CD8-positive, alpha-beta memory T cell (primary cell): ENCODE measurements at places on chromosomes 7 and 10.

GRCh38 chr7:28550580-28551186 lies 138.4 kb downstream of the CREB5 start:
- DNase-seq, result no peak

DNA sequence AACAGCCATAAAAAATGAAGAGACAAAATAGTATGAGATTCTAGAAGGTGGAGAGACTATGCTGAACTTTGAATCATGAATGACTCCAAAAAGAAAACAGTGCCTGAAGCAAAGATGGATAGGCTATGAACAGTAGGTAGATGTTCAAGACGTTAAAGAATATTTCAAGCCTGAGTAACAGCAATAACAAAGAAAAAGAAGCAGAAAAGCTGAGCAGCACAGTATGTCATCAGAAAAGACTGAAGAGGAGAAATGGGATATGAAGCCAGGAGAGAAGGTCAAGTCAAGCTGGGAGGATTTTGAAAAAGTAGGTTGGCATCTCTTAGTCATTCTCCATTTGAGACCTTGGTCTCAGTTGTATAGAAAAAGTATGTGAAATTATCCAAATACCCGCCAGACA lies 484.4 kb downstream of the SORCS1 start:
- DNase-seq, result no peak

- DNase-seq, result no peak
These were observed 20.6 kb upstream of the VPS41 start for GRCh38 chr7:38929460-38930171.

DNA sequence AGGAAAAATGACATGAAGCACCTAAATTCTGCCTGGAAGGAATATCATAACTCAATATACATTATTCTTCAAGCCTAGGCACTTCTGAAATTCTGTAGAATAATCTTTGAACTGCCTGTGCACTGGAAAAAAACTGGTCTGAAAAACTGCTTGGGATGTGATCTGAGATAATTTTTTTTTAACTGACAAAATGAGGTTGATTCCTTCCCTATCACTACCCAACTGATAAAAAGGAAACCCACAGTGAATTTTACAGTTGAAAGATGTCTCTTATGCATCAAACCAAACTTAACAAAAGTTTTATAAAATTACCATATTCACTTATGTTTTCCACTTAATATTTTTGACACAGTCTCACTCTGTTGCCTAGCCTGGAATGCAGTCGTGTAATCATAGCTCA lies 67.2 kb upstream of the FAM133B start:
- no peak for DNase-seq

GRCh38 chr7:74343281-74344131 lies 54.3 kb downstream of the CLIP2 start:
- DNase-seq, result no peak

DNA sequence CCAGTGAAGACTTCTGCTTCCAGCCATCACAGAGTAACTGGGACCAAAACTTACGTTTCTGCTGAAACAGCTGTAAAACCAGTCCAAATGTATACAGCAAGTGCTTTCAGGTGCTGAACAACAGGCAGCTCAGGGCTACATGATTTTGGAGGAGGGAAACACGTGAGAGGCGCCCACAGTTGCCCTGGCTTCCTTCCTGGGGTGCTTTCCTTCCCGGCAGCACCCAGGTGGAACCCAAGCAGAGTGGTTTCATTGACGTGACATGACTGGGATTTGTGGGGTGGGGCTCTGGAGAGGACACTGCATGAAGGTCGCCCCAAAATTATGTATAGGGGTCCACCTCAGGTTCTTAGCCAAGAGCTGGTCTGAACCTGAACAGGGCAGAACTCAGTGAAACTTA lies 34.2 kb downstream of the IL2RA start:
- no peak for DNase-seq

- DNase-seq, result no peak
These were observed 95.0 kb downstream of the COL13A1 start for GRCh38 chr10:69896606-69897231.

GRCh38 chr7:32586291-32587221 lies 91.3 kb downstream of the AVL9 start:
- DNase-seq, result no peak

- no peak for DNase-seq
These were observed 436 bp upstream of the SLC25A13 start for GRCh38 chr7:96322373-96322695.

DNA sequence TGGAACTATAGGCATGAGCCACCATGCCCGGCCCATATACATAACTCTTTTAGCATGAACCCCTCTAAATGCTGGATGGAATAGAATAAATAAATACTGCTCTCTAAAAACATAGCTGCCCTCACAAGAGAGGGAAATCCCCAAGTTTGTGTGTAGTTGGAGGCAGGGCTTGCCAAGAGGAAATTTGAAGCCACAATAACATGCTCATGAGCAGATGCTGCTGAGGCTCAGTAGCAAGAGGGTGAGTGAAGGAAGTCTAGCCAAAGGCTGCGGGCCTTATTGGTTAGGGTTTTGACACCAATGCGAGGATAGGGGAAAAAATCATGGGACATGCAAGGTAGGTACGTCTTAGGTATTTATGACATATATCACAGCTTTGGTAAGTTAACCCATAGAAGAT lies 17.3 kb downstream of the TPK1 start:
- peak; percentile 60 for DNase-seq

DNA sequence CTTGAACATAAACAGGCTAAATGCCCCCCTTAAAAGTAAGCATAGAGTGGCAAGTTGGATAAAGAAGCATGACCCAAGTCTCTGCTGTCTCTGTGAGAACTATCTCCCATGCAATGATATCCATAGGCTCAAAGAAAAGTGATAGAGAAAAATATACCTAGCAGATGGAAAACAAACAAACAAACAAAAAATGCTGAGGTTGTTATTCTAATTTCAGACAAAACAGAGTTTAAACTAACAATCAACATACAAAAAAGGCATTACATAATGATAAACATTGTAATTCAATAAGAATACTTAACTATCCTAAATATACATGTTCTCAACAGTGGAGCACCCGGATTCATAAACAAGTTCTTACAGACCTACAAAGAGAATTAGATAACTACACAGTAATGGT lies 626.2 kb upstream of the CNTNAP2 start:
- no peak for DNase-seq

GRCh38 chr7:12137283-12137682 lies 73.8 kb upstream of the TMEM106B start:
- no peak for DNase-seq

DNA sequence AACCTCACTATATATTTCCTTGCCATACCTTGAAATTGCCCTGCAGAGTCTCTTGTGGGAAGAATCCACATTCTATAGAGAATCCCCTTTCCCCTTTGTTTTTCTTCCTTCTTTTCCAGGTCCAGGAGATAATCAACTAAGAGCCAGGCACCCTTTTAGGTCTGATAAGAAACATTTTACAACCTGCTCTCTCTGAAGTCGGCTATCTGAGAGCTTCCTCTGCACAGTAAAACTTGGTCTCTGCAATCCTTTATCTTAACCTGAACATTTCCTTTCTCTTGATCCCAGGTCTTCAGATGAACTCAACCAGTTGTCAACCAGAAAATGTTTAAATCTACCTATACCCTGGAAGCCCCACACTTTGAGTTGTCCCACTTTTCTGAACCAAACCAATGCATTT lies 19.5 kb upstream of the PTER start:
- DNase-seq, result no peak

DNA sequence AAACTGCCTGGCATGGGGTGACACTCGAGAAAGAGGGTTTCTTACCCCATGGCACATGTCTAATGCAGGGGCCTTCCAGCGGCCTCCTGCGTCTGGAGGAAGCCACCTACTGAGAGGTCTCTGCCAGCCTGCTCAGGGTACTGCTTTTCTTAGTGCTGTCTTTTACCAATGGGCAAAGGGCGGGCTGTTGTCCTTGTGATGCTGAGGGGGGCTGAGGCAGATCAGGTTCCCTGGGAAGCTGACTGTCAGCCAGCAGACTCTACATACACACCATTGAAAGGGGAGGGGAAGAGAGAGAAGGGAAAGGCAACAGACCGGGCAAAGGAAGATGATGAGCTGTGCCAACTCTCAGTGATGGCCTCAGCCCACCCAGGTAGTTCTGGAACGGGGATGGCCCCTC lies 48.7 kb downstream of the COL13A1 start:
- no peak for DNase-seq

- no peak for DNase-seq
These were observed 189.6 kb downstream of the TNS3 start for GRCh38 chr7:47392241-47392759.

DNA sequence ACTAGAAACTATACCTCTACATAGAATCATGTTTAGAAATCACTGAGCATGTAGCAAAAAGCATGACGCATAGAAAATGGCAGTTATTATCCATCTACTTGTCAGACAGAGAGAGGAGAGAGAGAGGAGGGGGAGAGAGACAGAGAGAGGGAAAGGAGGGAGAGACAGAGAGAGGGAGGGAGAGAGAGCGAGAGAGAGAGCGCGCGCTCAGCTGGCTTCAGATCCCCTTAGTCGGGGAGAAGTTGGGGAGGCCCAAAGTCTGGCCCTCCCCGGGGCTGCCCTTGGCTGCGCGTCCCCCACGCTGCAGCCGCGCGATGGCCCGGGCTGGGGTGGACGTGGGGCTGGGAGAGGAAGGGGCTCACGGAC lies 37.0 kb downstream of the CNPY1 start:
- DNase-seq, result no peak

- DNase-seq, result no peak
These were observed 58.9 kb downstream of the COL17A1 start for GRCh38 chr10:104026762-104027161.

- DNase-seq, result no peak
These were observed 4.0 kb downstream of the CYREN start for GRCh38 chr7:135166338-135166990.

DNA sequence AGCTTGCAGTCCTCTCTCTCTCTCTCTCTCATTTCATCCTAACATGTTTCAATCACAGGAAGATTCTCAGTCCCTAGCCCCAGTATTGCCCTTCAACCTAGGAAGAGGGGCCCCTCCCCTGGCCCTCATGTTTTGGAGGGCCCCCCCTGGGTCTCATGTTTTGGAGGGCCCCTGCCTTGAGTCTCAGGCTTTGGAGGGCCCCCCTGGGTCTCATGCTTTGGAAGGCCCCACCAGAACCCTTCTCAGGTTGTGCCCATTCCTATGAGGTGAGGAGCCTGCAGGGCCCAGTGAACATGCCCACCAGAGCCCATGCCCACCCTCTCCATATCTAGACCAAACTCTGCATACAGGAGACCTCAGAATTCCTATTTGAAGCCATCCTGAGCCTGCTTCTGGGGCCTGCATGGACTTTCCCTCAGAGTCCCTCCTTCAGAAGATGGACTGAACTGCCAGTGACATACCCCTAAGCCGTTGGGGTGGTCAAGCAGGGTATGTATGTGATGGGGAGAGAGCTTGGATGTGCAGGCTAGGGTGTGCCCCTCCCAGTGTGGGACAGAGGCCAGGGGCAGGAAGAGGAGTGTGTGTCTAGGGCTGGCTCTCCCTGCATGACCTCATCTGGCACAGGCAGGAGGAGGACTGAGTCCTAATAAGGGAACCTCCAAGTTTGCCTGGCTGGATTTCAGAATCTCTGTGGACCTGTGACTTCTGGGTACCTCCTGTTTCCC lies 8.1 kb upstream of the VDAC2 start:
- no peak for DNase-seq

GRCh38 chr10:58220769-58221451 lies 46.8 kb downstream of the IPMK start:
- no peak for DNase-seq

DNA sequence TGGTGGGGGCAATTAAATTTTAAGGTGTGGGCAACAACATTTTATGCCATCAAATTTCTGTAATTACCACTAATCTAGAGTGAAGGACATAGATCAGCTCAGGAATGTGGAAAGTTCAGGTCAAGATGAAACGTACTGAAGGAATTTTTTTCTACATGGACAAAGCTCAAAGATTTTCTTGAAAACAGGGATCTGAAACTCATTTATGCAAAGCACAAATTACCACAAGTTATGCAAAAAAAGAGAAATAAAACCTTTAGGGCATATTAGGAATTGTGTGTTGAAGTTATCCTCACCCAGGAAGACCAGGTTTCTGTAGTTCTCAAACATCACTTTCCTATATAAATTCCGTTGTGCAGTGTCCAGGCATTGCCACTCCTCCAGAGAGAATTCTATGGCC lies 18.9 kb downstream of the ZNF680 start:
- no peak for DNase-seq

DNA sequence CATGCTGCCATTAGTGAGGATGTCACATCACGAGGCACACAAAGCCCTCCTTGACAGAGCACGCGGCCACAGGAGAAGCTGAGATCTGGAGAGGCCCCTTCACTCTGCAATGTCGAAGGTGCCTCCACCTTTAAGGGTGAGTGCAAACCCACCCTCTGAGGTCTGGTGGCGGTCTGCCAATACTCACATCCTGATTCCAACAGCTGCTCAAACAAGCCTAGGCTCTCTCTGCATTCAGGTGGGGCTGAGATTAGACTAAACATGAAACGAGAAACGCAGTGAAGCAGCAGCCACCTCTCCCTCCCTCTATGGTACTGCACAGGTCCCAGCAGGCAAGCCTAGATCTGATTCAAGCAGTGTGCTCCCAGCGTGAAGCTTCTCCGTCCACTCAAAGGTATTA lies 151.8 kb downstream of the TCERG1L start:
- no peak for DNase-seq

DNA sequence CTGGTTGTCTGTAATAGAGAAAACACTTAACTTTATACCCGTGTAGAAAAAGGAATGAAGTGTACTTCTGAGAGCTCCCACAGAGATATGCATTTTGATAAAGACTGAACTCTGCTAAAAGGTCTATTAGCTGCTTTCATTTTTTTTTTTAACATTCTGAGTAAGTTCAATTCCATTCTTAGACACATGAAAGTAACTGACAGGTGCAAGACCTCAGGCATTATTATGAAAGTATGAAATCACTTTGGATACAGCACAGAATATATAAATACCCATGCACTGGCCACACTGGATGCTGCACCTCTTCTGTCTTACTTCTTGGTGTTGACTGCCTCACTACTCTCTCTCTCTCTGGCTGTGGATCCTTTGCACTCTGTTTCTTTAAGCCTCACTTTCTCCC lies 46.2 kb downstream of the VWDE start:
- DNase-seq, result no peak

- no peak for DNase-seq
These were observed 225.8 kb downstream of the EXOC4 start for GRCh38 chr7:133478591-133479135.

- DNase-seq, result no peak
These were observed 225.9 kb upstream of the AGK start for GRCh38 chr7:141325275-141325674.

DNA sequence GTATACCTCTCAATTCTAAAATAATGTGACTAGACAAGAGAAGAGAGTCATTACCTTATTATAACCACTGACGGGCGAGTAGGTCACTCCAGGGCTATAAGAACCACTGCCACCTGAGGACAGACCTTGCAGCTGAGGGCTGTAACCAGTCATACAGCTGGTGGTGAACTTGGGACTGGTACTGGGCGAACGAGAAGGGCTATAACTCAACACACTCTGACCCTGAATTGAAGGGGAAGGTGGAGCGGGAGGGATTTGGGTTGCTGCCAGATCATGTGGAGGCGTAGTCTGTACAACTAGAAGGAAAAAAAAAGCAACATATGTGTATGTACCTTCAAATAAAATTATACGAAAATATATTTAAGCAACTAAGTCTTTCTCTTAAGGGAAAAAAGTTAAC lies 3.4 kb downstream of the TMEM209 start:
- no peak for DNase-seq

GRCh38 chr7:22499044-22499443 lies 944 bp downstream of the STEAP1B start:
- DNase-seq, result no peak
